ENCODE measurements at places on chromosomes 2 and 18.

DNA sequence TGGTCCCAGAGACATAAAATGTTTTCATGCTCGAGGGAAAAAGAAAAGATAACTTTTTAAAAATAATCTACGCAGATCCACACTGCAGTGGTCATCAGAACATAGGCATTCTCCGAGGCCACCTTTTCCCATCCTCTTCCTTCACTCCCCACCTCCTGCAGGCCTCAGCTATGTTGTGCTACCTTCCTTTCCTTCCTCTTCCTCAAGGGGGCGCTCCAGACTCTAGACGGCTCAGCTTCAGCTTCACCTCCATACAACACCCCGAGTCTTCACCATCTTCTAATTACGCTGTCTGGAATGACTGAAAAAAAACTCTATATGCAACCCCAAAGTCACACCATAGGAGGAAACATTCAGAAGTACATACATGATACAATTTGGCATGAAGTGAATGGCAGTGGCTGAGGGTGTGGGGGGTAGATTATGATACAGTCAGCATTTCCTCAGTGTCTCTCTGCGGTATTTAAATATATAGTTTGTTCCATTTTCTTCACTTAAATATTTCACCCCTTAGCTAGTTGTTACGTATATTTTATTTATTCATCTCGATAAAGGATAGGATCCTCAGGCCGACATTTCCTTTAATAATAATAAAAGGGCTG, 583.6 kb downstream of the IRS1 start:
- peak; percentile 15 for DNase-seq

DNA sequence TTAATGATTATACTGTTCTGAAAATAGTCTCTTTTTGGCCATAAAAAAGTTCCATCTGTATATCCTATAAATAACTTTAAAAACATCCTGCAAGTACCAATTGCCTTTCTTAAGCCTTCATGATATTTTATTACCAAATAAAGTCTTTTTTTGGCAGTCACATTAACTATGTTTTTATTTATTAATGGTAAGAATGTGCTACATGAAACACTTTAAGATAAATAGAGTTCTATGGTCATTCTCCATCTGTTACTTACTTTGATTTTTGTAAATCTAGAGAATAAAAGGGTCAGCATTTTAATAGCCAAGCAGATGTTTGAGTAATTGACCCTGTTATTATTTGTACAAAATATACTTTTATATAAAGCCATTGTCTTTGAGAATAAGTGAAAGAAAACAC, 52.6 kb downstream of the LCLAT1 start:
- no peak for DNase-seq

GRCh38 chr2:177651833-177652232, 259.3 kb downstream of the AGPS start:
- no peak for DNase-seq

GRCh38 chr2:215863687-215864086, 149.7 kb downstream of the MREG start:
- no peak for DNase-seq

GRCh38 chr18:46163091-46163490, 58.9 kb downstream of the HAUS1 start:
- no peak for DNase-seq

- DNase-seq: no peak
Observed at GRCh38 chr2:21966139-21966538, 842.4 kb downstream of the TDRD15 start.

DNA sequence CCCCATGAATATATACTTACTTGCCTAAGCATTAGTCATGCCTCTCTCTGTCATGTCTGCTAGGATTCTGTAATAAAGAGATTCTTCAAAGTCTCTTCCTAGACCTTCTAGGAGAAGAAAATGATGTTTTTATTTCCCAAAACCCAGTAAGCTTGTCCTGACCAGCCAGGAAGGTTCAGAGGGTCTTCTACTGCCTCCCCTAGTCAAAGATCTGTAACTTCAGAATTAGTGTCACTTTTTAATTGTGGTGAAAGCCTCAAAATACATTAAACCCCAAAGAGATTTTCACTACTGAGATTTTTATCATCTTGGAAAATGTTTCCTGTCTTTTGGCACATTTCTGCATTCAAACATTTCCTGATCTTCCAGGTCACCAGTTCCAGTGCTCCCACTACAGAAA, 232.9 kb upstream of the STK17B start:
- no peak for DNase-seq

DNA sequence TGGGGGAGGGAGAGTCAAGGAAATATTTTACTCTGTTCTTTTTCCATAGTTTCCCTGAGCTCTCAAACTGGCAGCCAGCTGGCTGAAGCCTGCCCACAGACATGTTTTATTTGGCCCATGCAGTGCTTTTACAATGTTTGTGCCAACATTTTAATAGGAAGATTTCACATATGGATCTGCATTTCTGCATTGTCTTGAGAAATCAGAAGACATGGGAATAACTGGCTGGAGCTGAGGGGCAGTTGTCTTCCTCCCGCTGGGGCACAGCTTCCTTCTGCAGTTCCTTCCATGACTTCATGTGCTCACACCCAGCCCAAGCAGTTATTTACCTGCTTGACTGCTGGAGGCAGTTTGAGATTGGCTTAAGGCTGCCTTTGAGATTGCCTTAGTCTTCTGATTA, 74.4 kb downstream of the PLCL1 start:
- no peak for DNase-seq

- no peak for DNase-seq
Observed at GRCh38 chr18:9737472-9738121, 29.5 kb downstream of the RAB31 start.

DNA sequence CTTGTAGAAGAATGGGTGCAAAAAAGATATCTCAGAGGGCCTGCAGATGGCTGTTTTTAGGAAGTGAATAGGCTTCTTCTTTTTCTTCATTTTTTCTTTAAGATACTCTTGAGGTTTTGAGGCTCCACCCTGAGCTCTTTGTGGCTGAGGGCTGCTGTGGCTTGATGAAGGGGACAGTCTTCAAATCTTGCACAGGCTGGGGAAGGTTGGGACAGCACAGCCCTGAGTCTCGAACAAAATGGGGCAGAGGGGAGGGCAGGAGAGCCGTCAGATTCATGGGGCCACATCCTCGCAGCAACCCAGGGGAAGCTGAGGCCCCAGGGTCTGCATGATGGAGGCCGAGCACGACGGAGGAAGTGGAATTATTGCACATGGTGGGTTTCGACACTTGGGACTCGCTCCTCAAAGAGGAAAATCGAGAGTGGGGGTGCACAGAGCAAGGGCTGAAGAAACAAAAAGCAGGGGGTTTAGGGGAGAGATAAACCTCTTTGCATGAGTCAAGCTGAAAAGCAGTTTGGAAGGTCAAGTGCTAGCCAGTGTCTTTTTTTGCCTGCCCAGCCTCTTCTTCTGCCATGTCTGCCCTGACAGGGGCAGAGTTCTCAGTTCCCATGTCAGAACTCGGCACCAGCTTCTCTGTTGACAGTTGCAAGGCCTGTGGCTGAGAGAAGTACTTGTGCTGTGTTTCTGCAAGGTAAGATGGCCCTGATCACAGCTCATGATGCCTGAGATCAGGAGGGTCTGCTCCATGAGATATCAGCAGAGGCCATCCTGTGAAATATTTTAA, 19.5 kb downstream of the INPP4A start:
- no peak for DNase-seq

- DNase-seq: no peak
Observed at GRCh38 chr18:52310651-52311050, 29.3 kb upstream of the DCC start.

GRCh38 chr2:109526442-109526970, 87.3 kb downstream of the SEPTIN10 start:
- no peak for DNase-seq

GRCh38 chr18:60649842-60650536, 277.4 kb upstream of the MC4R start:
- no peak for DNase-seq

GRCh38 chr2:142217804-142218203, 87.0 kb upstream of the LRP1B start:
- DNase-seq: no peak

GRCh38 chr2:239554766-239555570, 154.1 kb upstream of the HDAC4 start:
- no peak for DNase-seq

DNA sequence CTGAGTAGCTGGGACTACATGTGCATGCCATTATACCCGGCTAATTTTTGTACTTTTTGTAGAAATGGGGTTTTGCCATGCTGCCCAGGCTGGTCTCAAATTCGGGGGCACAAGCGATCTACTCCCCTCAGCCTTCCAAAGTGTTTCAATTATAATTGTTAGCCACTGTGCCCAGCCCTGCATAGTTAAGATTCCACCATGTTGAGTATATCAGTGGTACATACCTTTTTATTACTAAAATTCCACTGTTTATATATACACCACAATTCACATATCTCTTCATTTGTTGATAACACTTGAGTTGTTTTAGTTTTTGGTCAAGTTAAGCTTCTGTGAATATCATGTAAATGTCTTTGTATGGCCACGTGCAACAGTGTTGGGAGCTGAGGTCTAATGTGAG, 12.8 kb upstream of the FMNL2 start:
- no peak for DNase-seq

GRCh38 chr2:64799592-64800252, 146.0 kb upstream of the SERTAD2 start:
- DNase-seq: no peak

DNA sequence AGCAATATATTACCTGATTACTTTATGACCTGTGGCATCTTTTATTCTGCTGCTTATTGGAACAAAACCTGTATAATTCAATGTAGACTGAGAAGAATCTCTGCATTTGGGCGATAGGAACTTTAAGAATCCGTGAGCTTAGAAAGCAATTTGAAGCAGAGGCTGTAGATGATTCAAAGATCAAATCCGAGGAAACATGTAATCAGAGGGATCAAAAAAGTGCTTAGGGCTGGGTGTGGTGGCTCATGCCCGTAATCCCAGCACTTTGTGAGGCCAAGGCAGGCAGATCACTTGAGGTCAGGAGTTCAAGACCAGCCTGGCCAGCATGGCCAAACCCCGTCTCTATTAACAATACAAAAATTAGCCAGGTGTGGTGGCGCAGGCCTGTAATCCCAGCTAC, 198.4 kb downstream of the MTX2 start:
- DNase-seq: no peak

DNA sequence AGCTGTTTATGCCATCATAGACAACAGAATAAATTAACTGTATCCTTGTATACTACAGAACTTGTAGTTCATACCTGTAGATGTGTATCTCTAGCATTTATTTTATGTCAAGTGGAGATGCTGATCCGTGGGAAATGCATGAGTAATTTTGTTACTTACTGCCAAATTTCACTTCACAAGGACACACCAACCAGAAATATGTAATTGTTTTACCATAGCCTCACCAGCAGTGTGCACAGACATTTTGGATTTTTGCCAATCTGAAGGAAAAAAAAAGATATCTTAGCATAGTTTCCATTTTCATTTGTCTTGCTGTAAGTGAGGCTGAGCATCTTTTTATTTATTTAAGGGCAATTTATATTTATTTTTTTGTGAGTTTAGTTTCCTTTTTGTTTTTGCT, 265.1 kb upstream of the OSR1 start:
- DNase-seq: no peak

- no peak for DNase-seq
Observed at GRCh38 chr18:3447068-3447894, 2.7 kb upstream of the TGIF1 start.

DNA sequence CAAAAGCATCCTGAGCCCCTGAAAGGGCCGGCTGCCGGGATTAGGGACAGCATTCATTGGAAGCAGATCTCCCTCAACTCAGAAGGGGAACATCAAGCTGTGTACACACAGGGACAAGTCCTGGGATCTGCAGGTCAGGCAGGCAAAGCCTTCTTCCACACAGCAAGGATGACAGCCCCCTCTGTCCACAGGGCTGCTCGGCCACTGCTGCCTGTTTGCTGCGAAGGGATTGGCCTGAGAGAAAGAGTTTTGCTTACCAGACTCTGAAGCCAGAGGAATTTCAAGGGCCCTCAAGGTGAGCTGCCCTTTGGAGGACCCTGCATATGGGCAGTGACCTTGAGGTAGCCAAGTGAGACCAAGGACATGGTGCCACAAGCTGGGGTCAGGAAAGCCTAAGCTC, 11.1 kb downstream of the ZBTB7C start:
- no peak for DNase-seq

GRCh38 chr2:1997409-1997808, 253.1 kb upstream of the PXDN start:
- DNase-seq: no peak
